ENCODE measurements at places on chromosomes 11 and 22.

DNA sequence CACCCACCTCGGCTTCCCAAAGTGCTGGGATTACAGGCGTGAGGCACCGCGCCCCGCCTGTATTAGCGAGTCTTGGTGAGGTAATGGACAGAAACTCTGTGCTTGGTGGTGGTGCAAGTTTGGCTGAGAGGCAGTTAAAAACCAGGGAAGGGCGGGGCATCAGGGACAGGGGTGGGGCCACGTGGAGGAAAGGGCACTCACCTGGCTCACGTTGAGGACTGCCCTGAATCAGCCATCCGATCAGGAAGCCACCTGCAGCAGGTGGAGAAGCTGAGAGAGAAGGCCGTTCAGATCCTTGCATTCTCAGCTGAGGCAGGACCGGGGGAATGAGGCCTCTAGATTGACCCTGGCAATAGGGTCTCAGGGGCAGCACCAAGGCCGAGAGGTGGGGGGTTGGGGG is 12.1 kb upstream of the CHRM1 start:
- DNase-seq, result no peak

GRCh38 chr11:13465909-13466371 is 2.9 kb upstream of the BTBD10 start:
- peak; percentile 57 for DNase-seq

DNA sequence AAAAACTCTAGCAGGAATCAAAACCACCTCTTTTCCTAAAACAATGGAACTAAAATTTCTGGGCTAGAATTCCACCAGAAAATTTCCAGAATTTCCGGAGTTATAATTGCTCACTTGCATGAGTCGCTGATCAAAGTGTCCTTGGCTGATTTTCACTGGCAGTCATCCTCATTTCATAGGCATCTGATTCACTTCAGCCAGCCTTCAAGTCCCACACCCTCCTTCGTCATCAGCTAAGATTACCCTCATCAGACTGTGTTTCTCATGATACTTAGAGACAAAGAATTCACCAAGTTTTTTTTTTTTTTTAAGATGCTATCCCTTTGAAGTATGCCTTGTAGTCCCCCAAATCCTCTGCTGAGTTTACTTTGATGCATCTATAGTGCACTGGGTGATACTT is 71.5 kb upstream of the RAB38 start:
- DNase-seq, result no peak

DNA sequence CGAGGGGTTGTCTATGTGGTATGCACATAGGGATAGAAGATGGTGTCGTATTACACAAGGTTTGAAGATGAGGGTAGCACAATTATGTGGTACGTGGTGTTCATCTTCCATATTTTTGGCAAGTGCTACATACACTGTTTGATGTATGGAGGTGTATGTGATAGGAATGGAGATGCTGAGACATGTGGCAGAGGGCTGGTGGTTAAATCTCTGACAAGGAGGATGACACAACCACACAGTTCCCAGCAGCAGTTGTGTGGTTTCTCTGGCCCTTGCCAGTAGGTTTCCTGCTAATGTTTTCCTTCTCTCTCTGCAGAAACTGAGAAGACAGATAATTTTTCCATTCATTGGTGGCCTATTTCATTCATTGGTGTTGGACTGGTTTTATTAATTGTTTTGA is 17.0 kb downstream of the NCR3LG1 start:
- DNase-seq, result no peak

DNA sequence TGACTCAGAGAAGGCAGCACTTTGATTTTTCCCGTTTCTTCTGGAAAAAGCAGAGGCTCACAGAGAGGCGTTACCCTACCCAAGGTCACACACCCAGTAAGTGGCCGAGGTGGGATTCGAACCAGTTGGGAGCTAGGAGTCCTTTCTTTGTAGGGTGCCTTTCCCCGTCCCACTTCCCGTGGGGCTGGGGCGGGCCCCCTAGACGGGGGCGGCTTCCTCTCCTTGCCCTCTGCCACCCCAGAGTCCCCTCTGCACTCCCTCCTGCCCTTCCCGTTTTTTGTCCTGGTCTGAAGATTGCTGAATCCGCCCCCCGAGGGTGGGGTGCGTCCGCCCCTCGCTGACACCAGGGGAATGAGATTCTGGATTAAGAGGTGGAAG is 747 bp downstream of the TPCN2 start:
- no peak for DNase-seq

DNA sequence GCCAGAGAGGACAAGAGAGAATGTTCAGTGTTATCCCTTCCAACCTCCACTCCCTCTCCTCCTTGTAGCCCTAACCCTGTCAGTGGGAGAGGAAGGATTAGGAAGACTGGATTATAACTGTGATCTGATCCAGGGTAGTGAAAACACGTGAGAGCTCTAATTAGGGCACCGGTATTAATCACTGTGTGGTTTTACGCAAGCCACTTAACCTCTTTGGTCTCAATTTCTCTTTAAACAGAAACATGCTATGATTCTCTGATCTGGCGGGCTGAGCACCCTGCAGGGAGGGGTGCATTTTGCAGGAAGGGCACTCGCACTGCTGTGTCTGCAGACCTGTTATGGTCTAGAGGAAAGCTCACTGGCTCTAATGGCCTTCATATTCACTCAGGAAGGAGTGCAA is 11.5 kb downstream of the RPL27A start:
- no peak for DNase-seq

Measured in ACHN (cell line).